ENCODE measurements at places on chromosomes 11 and 22. TPM values are rescaled to one million over a fixed set of nuclear protein-coding genes. Genes with fewer than 3 reads are reported as not detected.

Gene LGR4
- total RNA-seq: 29.6 TPM

Gene CST6
- not detected for total RNA-seq

Gene NCAM1
- total RNA-seq: 87.0 TPM

Gene APOL6
- 2.6 TPM for total RNA-seq

Gene TRAF6
- 14.9 TPM for total RNA-seq

Gene CDON
- total RNA-seq: 42.1 TPM

Gene ISX
- not detected for total RNA-seq

Gene TRIM51
- total RNA-seq: not detected

Gene FANCF
- 5.1 TPM for total RNA-seq

Gene MS4A12
- not detected for total RNA-seq

Gene ARFIP2
- total RNA-seq: 29.7 TPM

Gene A4GALT
- total RNA-seq: 17.0 TPM

Gene POLR2F
- 58.1 TPM for total RNA-seq

Gene DRD2
- total RNA-seq: not detected

Gene RASSF10
- total RNA-seq: 0.35 TPM

Gene GAB4
- not detected for total RNA-seq

Gene RAG2
- total RNA-seq: 0.09 TPM

Gene TOM1
- 25.6 TPM for total RNA-seq

Gene SMC1B
- total RNA-seq: 0.04 TPM

Gene CALCA
- total RNA-seq: not detected

Gene EWSR1
- total RNA-seq: 111 TPM

Gene SLC22A12
- total RNA-seq: not detected

Gene GDPD4
- total RNA-seq: 0.13 TPM

Gene CARD10
- total RNA-seq: 7.8 TPM

Gene TRIM48
- total RNA-seq: not detected

Measured in muscle of leg (tissue), 16 donors.